ENCODE measurements at places on chromosomes 2 and 18. TPM values are rescaled to one million over a fixed set of nuclear protein-coding genes. Genes with fewer than 3 reads are reported as not detected.

DNA sequence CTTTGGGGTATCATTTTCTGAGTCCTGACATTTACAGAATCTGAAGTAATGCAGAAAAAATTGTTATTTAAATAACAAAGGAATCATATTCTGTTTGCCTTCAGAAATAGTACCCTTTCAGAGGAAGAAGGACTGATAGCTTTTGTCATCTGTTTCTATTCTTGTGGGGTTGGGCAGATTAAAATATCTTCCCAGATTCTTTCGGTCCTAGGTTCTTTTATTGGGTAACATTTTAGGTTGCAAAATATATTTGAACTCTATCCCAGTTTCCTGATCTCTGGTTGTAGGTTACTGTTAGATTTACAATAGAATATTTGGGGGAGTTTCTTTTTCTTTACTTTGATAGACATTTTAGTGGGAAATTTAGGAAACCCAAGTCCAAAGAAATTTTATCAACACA is 550.5 kb downstream of the SPAG16 start:
- no peak overlapping the region for H3K4me3 ChIP-seq
- no peaks in the 10 kb centered on the region for H3K36me3 ChIP-seq
- H3K27ac ChIP-seq, result no peak overlapping the region
- DNase-seq, result no peak
- H3K4me1 ChIP-seq, result peaks cover 10% of the 10 kb centered on the region

DNA sequence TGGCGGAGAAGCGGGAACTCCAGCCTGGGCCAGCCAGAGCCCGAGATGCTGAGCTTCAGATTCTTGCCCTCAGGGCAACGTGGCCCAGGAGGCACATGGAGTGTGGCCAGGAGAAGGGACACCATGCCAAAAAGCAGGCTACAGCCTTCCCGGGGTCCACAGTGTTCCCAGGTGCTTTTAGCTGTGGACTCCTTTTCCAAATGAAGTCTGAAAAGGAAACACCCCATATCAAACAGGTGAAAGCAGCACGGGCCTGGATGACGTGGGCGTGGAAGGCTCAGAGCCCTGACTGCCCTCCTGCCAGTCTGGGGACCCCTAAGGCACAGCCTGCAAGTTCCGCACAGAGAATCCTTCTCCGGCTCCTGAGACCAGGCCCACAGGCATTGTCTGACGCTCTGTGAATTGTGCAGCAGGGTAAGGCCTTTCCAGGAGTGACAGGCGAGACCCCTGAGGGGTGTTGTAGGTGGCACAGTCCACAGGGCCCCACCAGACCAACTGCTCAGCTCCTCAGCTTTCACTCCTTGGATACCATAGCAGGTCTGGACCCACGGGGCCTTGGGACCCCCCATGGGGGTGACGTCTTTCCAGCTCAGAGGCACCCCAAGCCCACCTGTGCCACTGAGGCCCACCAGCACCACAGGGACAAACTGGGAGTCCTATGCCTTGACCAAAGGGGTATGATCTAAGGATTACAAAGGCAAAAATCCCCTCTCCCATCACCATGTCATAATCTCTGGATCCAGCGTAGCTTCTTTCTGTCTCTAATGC is 69.6 kb upstream of the RAB6C start:
- no peaks in the 10 kb centered on the region for H3K36me3 ChIP-seq
- H3K4me1 ChIP-seq, result no peaks in the 10 kb centered on the region
- H3K27me3 ChIP-seq, result no peaks in the 10 kb centered on the region
- DNase-seq, result no peak

- H3K27me3 ChIP-seq, result no peaks in the 10 kb centered on the region
- H3K4me1 ChIP-seq, result peaks cover 17% of the 10 kb centered on the region
- H3K36me3 ChIP-seq, result no peaks in the 10 kb centered on the region
- H3K4me3 ChIP-seq, result no peak overlapping the region
- no peak for DNase-seq
- no peak overlapping the region for H3K27ac ChIP-seq
Observed at GRCh38 chr2:202023198-202023903, 10.3 kb upstream of the FZD7 start.

DNA sequence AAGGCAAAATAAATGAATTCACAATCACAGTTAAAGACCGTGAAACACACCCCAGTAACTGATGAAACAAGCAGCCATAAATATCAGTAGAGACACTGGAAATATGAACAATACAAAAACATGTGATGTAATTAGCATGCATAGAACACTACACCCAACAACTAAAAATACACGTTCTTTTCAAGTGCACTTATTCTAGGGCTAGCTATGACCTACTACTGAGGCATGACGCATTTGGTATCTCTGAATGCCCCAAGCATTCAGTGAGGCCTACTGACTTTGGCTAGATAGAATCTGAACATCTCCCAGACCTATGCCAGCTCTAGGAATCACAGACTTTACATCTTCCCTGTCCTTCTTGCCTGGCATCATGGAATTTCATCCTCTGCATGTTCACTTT is 450.0 kb upstream of the ID2 start:
- H3K27ac ChIP-seq, result no peak overlapping the region
- no peak overlapping the region for H3K4me3 ChIP-seq
- H3K4me1 ChIP-seq, result peaks cover 8% of the 10 kb centered on the region
- no peaks in the 10 kb centered on the region for H3K36me3 ChIP-seq
- H3K27me3 ChIP-seq, result no peaks in the 10 kb centered on the region

DNA sequence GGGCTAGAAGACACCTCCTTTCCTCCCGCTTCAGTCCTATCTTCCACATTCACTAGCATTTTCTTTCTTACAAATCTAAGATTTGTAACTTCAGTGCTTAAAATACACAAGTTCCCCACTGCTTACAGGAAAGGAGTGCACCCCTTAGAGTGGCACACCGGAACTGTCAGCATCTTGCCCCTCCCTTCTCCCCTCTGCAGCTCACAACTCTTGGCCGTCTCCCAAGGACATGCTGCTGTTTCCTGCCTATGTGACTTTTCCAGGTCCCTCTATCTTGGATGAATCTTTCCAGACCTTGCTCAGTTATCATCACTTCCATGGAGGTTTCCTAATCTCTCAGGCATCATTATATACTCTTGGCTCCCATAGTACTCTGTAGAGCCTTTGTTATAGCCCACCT is 334.8 kb downstream of the CELF4 start:
- H3K4me3 ChIP-seq, result no peak overlapping the region
- no peaks in the 10 kb centered on the region for H3K4me1 ChIP-seq
- no peaks in the 10 kb centered on the region for H3K36me3 ChIP-seq
- H3K27ac ChIP-seq, result no peak overlapping the region
- H3K27me3 ChIP-seq, result no peaks in the 10 kb centered on the region

IL37 gene
- total RNA-seq, result not detected

TRIB2 gene
- total RNA-seq, result 34.2 TPM

MYCN gene
- total RNA-seq, result 0.71 TPM

ANKRD30BL gene
- total RNA-seq, result not detected

Data from sigmoid colon (tissue), 7 donors.